Left hindlimb (tissue), 1 donor: ENCODE measurements at places on chromosomes 4 and X.

DNA sequence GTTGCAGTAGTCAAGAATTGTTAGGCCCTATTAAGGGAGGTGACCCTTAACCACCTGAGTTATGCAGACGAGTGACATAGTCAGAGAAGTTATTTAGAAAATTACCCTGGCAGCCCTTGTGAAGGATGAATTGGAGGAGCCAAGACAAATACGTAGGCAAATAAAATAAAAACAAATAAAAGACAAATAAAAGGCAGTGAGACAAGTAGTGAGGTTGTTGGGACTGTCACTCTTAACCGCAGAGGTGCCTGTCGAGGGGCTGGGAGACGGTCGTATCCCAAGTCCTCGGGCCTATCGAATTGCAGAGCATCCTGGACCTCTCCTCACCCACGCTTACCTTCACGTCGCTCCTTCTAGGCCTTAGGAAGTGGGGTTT, 58.0 kb upstream of the ZC4H2 start:
- no peak for DNase-seq

- DNase-seq, result no peak
These were observed 68.4 kb downstream of the DHRSX start for GRCh38 chrX:2432298-2432863.

GRCh38 chrX:73262991-73263390, 48.3 kb upstream of the NAP1L2 start:
- no peak for DNase-seq

DNA sequence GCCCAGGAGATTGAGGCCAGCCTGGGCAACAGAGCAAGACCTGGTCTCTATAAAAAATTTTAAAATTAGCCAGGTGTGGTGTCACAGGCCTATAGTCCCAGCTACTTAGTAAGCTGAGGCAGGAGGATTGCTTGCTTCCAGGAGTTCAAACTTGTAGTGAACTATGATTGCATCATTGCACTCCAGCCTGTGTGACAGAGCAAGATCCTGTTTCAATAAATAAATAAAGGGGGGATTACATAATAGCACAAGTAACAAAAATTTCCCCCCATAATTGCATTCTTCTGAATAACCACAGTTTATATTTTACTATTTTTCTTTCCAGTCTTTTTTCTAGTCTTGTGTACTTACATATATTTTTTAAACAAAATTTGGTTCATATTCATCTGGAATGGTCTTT, 135.6 kb downstream of the CHIC2 start:
- no peak for DNase-seq

DNA sequence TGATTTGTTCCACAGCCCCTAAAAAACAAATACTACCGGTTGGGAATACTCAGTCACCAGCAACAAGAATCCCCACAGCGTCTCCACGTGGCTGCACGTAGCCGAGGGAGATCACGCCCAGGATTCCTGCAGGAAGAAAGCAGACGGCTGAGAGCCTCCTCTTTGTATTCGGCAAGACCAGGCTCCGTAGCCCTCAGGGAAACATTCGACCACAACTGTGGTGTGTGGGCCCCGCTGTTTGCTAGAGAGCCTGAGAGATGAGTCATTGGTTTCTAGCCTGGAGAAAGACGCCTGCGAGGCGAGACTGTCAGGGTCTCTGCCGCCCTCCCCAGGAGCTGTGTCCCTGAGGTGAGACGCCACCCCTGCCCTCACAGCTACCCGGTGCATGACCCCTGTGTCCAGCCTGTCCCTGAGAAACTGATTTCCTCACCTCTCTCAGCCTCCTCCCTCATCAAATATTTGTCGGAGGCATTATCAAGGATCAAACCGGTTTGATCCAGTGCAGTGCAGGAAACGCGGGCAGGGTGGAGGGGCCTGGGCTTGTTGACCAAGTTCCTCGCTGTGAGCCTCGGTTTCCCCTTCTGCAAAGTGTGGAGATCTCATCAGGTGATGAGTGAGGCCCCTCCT, 4.7 kb upstream of the S100P start:
- DNase-seq, result peak; percentile 70

GRCh38 chr4:142281999-142282398, 564.1 kb downstream of the INPP4B start:
- DNase-seq, result no peak

GRCh38 chrX:48071064-48071985, at the start of gene ZNF630:
TSS of gene ZNF630 (minus strand) at chrX:48071640. CDS start at chrX:48066886, 4,754 bp downstream.
- DNase-seq, result peak; percentile 74

GRCh38 chrX:2903366-2903765, 25.8 kb downstream of the ARSD start:
- no peak for DNase-seq

DNA sequence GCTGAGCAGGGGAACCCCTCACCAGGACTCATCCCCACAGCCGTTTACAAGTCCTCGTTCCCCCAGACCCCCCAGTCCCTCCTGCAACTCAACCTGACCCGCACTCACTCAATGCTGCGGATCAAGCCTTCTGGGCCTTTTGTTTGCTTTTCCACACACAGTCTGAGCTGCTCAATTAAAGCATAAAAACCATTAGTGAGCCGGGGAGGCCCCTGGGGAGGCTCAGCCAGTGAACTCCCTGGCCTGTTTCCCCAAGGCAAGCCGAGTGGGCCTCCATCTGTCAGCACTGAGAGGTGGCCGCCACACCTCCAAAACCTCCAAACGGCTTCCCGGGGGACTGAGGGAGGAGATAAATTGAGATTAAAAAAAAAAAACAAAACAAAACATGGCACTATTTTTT, 158.5 kb downstream of the SHOX start:
- no peak for DNase-seq

GRCh38 chr4:52843958-52844357, 18.2 kb upstream of the RASL11B start:
- no peak for DNase-seq

DNA sequence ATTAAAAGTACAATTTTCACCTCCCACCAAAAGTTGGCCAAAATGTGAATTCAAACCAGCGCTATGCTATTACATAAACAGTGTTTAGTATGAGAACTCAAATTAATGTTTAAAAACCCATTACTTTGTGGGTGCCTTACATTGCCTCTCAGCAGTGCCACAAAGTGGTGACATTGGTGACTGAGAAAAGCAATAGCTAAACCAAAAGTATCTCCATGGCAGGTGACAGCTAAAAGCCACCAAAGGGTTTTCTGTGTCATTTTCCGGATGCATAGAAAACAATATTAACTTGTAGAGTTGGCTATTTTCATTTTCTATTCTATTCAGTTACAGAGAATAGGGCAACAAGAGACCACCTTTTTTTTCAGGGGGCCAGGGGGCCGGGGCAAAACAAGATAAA, 261.2 kb downstream of the MAPK10 start:
- DNase-seq, result no peak

DNA sequence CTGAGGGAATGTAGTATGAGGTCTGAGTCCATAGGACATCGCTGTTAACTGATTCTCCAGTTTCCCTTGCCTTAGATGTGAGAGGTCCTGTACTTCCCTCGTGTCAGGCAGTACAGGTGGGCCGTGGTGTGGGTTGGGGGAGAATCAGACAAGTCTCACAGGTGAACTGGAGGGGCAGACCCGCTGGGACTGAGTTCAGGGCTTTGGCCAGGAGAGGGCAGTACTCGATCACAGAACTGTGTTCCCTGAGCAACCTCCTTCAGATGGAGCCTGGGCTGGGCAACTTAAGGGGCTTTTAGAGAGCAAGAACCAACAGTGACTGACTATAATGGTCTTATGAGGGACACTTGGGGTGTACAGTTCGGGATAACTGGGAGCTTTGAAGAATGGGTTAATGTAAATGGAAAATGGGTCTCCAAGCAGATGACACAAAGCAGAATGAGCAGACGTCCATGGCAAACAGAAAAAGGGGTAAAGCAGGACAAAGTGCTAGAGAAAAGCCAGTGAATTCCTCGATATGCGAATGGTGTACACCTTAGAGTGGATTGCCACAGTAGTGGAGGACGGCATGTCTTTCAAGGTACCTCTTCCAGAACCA, 83.6 kb downstream of the CCNG2 start:
- peak; percentile 42 for DNase-seq

DNA sequence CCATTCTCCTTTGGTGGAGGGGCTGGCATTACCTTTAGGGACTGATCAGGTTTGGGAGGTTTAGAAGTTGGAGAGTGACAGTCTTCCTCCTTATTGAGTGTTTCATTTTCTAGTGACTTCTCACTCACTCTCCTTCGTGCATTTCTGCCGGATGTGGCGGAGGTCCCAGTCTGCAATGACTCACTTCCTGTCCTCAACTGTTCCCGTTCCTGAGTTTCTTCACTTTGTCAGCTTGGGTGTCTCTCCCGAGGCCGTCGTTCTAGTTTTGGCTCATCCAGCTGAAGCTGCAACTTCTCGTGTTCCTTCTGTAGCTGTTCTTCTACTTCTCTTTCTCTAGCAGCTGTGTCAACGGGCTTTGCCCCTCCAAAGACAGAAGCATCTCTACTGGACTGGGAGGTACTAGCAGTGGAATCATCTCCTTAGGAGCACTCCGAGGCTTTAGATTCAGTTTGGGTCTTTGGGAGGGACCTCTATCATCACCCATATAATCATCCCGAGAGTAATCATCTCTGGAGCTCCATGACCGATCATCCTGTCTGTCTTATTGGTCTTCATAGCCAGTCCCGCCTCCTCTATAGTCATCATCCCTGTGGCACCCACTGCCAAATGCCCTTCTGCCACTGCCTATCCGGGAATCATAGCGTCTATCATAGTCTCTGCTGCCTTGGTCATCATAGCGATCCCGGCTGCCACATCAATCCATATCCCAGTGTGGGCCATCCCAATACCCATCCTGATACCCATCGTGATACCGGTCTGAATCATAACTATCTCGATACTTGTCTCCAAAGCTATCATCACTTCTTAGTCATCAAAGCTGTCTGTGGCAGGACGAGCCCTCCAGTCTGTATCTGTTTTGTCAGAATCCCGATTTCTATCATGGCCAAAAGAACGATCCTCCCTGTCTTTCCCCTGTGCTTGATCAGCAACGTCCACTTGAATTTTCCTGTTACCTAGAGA, 35.3 kb upstream of the VSIG4 start:
- no peak for DNase-seq

DNA sequence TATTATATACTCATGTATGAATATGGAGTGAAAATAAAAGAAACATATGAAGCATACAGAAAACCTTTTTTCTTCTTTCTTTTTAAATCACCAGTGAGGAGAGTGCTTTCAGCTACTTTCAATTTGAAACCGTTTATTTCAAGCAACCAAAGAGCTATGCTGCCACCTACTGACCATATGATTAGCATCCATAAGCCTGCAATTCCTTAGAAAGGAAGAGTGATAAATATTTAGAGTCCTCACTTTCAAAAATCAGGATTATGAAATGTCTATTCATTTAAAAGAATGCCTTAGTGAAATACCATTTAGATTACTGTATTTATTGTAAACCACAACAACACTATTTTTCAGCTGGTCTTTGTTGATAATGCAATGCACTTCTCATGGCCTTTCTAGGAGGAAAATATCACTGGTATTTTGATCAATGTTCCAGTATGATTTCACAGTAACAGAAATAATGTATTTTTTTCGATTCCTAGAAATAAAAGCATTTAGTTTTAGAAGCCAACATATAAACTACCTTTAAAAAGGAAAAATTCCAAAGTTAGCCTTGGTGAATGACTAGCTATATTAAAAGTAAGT, 667.6 kb downstream of the PCDH18 start:
- no peak for DNase-seq

- no peak for DNase-seq
These were observed 73.5 kb downstream of the WDFY3 start for GRCh38 chr4:84892950-84893349.

DNA sequence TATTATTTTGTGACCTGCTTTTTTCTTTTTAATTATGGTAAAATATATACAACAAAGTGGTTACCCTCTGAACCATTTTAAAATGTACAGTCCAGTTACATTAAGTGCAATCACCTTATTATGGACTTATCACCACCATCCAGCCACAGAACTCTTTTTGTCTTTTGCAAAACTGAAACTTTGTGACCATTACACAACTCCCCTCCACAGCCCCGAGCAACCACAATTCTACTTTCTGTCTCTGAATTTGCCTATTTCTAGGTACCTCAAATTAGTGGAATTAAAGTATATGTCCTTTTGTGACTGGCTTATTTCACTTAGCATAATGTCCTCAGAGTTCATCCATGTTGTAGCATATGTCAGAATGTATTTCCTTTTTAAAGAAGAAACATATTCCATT, 39.3 kb upstream of the WWC2 start:
- DNase-seq, result no peak
